ENCODE measurements at places on chromosomes 11 and 22.

GRCh38 chr11:31355131-31355530 is 14.4 kb downstream of the DCDC1 start:
- peak; percentile 48 for DNase-seq

GRCh38 chr11:100863080-100863581 is 176.0 kb downstream of the ARHGAP42 start:
- DNase-seq, result peak; percentile 28

DNA sequence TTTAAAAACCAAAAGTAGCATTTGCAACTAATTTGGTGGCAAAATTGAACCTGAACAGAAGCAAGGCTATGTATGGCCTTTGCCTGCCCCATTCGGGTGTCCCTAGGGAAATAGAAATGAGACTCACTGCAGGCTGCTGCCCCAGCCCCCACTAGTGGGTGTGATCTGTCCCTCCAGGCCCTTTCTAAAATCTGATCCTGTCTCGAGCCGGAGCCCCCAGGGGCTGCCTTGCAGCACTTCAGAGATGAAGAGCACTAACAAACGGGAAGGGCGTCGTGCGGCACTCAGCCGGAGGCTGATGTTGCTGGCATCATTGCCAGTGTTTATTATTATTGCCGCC is 43.2 kb downstream of the CD82 start:
- peak; percentile 88 for DNase-seq

DNA sequence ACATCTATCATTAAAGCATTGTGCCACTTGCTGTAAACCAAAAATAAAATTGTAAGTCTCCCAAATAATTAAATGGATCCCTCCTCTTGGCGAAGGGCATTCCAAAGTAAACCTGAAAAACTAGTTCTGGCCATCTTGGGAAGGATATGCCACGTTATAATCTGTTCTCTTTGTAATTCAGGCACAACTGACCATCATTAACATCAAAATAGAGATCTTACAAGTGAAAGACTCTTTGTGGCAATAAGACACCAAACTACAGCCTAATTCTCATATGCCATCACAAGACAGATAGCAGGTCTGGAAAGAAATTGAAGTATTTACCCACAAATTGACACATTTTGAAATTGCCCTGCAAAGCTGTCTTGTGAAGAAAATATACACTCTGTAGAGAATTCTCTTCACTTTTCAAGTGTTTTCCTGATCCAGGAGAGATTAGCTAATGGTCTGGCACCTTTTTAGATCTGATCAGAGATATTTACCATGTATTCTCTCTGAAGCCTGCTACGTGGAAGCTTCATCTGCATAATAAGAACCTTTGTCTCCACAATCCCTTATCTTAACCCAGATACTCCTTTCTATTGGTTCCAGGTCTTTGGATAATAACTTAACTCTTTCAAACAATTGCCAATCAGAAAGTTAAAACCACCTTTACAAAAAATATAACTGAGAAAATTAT is 630.4 kb upstream of the CCDC179 start:
- DNase-seq, result no peak

- peak; percentile 37 for DNase-seq
These were observed 41.4 kb upstream of the ZBED5 start for GRCh38 chr11:10899121-10899830.

DNA sequence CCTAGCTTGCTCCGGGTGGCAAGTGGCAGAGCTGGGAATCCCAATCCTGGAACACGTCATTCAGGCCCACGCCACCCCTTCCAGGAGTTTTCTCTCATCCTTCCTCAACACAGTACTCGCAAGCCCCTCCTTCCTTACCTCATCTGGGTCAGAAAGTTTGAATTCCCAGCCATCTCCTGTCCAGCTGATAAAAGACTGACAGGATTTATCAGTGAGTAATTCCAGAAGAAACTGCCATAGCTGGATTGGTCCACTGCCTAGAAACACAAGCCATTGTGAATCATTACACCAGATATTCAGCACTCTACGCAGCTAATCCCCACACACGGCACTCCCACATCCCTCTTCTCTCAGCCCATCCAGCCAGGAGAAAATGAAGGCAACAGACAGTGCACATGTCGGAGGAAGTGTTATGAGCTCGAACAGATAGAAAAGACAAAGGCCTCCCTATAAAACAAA is 124.0 kb downstream of the ETS1 start:
- no peak for DNase-seq

DNA sequence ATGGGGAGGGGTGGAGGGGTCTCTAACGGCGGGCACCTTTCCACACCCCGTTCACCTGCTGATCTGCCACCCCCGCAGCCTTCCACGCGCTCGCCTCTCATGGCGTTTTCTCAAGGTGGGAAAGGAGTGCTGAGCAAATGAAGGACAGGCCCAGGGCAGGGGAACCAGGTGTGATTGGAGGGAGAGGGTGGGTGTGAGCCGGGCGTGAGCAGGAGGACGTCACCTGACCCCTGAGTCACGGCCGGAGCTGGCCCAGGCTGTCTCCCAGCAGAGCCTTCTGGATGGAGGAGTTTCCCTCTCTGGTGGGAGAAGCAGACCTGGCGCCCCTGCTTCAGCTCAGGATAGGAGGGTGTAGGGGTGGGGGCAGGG is 14.0 kb upstream of the ARHGAP8 start:
- no peak for DNase-seq

GRCh38 chr11:119975561-119976152 is 162.3 kb downstream of the TRIM29 start:
- DNase-seq, result peak; percentile 43

- no peak for DNase-seq
These were observed 34.2 kb upstream of the PCF11 start for GRCh38 chr11:83122766-83123165.

DNA sequence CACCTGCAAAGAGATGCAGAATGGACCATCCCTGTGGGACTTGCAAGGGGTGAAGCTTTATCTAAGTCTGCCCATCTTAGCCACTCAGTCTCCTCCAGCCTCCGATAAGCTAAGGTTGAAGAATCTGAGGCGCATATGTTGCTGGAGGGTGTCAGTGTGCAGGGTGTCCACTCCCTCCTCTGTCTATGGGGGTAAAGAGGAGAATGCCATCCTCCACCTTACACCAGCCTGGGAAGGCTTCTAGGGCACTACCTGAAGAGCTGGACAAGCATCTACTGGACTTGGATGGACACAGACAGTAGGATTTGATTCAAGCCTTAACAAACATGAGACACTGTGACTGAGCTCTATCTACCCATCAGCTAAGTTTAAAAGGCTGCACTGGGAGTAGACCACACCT is 46.5 kb downstream of the TMEM123 start:
- DNase-seq, result no peak

DNA sequence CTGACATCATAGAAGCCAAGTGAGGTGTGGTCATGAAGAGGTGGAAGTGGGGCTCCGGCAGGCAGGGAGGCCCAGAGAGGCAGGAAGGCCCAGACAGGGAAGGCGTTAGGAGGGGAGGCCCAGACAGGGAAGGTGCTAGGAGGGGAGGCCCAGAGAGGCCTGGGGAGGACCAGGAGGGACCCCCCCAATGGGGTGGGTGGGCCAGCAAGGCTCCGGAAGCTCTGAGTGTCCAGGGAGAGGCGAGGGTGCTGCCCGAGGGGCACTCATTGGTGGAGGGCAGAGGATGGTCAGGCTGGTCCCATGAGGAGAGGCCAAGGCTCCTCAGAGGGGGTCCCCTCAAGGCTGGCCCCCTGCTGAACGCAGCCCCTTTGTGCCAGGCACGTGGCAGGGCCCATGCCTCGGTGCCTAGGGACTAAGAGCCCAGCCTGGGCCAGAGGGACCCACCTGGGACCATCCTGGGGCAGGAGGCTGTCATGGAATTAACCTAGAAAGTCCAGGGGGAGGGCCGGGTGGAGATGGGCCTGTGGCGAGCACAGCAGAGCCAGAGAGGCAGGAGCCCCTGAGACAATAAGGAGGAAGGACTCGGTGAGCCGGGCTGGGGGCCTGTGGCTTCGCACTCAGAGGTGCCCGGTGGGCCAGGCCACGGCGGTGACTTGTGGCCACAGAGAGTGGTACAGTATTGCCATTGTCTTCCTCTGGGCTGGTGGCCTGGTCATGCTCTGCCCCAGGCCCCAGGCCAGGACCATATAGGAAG is 12.2 kb downstream of the PHLDA2 start:
- no peak for DNase-seq

DNA sequence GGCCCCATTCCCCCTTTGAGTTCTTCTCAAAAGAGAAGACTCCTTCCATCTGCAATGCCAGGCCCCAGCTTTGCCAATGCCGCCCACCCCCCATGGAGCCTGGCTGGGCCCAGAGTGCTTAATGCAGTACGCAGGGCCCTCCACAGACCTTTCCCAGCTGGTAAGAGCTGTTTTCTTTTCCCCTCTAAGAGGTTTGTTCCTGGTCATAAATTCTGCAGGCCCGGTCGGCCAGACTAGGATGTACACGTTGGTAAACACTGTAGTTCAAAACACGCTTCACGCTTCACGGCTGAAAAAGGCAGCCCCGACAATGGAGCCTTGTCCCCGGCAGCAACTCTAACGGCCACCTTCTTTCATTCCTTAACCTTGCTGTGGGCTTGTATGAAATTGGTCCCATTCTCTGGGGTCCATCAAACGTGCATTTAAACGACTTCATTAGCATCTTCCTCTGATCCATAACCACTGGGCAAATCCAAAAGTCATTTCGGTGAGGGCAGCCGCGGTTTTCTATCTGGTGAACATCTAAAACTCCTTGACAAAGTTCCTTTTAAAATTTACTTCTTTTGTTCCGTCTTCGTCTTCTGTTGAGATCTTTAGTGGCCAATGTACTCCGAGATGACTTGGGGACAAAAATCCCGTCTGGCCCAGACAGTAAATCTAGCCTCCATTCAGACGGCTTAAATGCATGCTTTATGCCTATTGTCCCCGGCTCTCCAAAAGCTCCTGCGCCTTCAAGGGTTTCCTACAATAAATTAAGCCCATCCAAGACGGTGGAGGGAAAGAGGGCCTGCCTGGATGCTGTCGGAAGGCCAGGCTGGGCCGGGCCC is 60.0 kb upstream of the MYEOV start:
- no peak for DNase-seq

- DNase-seq, result no peak
These were observed 36.9 kb upstream of the POLA2 start for GRCh38 chr11:65224930-65225278.

- no peak for DNase-seq
These were observed 3.1 kb downstream of the IFITM1 start for GRCh38 chr11:316891-317301.

- peak; percentile 0 for DNase-seq
These were observed 1126.9 kb downstream of the BRD1 start for GRCh38 chr22:48700566-48701295.

GRCh38 chr22:44050766-44051355 is 26.8 kb downstream of the PARVB start:
- no peak for DNase-seq

- peak; percentile 85 for DNase-seq
These were observed 195.4 kb upstream of the ARHGAP20 start for GRCh38 chr11:110907629-110908028.

DNA sequence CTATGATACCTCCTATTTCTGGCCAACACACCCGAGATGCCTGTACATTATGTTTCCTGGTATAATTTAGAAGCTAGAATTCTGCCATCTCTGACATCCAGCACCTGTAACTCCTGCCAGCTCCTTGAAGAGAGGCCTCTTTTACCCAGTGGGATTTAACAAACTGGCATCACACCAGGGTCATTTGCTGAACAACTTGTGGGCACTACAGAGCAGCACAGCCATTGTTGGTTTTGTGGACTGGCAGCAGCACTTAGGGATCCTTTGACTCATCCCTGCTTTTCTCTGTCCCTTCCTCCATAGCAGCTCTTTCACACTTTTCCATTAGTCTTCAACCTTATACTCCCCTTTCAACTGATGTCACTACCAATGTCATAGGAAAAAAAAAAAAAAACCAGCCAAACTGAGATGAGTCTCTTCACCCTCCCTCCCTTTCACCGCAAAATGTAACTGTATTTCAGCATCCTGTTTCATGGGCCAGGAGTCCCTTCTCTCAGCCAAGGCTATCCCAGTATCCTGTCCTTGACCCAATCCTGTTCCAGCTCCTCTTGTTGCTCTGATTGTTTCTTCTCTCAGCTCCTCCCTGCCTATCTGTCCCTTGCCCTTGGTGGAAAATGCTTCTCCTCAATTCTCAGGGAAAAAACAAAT is 68.7 kb downstream of the PPFIBP2 start:
- DNase-seq, result no peak

GRCh38 chr11:733072-733471 is 14.2 kb upstream of the TALDO1 start:
- DNase-seq, result no peak

- DNase-seq, result no peak
These were observed 948.2 kb downstream of the NTM start for GRCh38 chr11:132318421-132319157.

- no peak for DNase-seq
These were observed 247.1 kb downstream of the MIAT start for GRCh38 chr22:26904483-26904882.

DNA sequence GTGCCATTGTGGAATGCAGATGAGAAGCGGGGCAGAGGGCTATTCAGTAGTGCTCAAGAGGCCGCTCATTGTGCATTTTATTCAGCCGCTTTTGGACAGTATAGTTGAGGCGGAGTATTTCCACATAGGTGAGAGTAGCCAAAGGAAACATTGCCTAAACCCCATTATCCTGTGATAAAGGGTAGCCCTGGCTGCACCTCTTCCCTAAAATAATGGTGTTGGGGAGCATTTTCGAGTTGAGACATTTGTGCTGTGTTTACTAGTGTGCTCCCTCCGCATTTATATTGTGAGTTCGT is 68.8 kb downstream of the SPECC1L start:
- DNase-seq, result no peak

- DNase-seq, result no peak
These were observed 62.9 kb upstream of the LRRC4C start for GRCh38 chr11:41522391-41522790.

- DNase-seq, result no peak
These were observed 269.4 kb downstream of the TTC28 start for GRCh38 chr22:28410050-28410816.

DNA sequence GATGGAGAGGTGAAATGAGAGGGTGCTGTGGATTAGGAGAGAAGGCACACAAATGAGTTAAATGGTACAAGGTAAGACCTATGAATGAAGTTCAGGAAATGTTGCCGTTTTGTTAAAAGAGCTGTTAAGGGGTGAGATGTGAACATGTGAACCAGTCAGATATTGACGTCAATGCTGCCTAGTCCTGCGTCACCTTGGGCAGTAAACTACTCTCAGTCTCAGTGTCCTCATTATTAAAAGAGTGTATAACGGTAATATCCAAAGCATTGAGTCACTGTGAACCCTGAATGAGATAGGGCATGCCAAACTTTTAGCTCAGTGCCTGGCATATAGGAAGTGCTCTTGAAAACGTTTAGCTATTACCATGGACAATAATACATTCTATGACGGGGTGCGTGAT is 32.4 kb upstream of the SORL1-AS1 start:
- DNase-seq, result no peak

- no peak for DNase-seq
These were observed 59.1 kb upstream of the POU2AF2 start for GRCh38 chr11:111186308-111186915.

All from DMS79 treated with DMSO at 0.1 percent for 48 hours (cell line).